Left cardiac atrium (tissue), 4 donors: ENCODE measurements at places on chromosomes 3 and 15.

GRCh38 chr3:133460809-133461208, 61.0 kb downstream of the BFSP2 start:
- no peak for DNase-seq

DNA sequence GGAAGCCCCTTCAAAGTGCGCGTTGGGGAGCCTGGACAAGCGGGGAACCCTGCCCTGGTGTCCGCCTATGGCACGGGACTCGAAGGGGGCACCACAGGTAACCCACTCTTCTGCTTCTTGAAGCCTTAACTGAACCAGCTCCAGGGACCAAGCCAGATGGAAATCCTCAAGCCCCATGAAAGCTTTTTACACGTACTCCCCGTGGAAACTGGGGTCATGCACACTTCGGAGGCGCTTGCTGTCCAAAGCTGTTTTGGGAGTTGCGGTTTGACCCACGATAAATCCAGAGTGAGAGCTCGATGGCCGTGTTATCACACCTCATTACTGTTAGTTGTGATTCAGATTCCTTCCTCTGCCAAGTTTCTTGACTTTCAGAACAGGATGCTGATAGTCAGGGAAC, 47.5 kb downstream of the DNASE1L3 start:
- no peak for DNase-seq

GRCh38 chr3:94314218-94314883, 251.5 kb downstream of the NSUN3 start:
- no peak for DNase-seq

DNA sequence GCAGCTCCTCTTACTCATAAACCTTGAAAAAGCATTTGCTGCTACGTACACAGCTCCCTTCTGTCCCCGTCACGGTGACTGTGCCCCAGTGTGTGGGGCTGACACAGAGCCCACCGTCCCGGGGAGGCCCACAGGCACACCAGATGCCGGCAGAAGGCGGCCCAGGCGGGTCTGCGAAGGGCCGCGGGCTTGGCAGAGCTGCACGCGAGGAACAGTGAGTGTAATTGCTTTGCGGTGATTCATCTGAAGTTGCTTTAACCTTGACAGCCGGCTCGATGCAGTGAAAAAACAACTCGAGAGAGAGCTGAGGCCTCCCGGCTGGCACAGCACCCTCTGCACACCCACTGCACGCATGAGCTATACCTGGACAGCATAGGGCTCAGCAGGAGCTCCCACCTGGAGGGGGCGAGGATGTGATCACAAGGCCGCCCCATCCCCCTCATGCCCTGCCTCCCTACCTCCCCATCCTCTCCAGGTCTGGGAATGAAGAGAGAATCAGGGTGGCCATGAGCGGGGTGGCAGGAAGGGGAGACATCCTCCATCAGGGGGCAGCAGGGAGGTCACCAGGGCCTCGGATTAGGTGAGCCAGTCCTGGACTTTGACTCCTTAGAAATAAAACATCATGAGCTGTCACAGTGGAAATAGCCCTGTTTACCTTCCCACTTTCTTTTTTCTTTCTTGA, 172.7 kb downstream of the MEGF11 start:
- DNase-seq: peak; percentile 39

GRCh38 chr3:187777331-187777941, 32.2 kb upstream of the BCL6 start:
- no peak for DNase-seq

GRCh38 chr3:73409138-73409763, 215.5 kb downstream of the PDZRN3 start:
- no peak for DNase-seq

GRCh38 chr3:26713091-26713490, 90.5 kb downstream of the LRRC3B start:
- no peak for DNase-seq

DNA sequence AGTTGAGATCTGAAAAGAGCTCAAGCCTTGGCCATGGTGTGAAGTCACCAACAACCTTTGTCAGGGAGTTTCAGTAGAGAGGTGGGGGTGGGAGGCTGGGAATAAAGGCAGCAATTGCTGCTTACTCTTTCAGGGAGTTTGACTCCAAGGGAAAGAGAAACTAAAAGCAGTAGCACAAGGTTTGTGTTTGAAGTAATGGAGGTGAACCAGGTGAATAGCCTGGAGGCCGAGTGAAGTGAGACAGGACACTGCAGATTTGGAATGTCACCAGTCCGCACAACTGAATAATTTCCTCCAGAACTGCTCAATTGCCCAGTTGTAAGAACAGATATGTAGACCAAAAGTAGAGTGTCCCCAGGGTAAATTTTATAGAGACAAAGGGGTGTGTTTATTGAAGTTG, 44.1 kb downstream of the CD86 start:
- no peak for DNase-seq

DNA sequence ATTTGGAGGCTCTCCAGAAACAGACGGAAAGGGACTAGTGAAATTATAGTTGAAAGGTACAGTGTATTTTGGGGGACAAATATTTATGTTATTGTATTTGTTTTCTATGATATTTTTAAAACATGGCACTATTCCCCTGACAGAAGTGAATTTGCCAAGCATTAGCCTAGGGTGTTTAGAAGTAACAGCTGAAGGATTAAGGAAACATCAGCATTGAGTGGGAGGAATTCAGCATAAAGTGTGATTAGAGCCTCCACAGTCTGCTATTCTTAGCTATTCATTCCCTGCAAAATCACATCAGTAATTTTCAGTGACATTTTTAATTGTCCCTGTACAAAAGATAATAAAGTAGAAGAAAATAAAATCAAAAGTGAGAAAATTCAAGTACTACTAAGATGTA, 231.4 kb downstream of the ROBO2 start:
- DNase-seq: no peak

- DNase-seq: no peak
Measured at GRCh38 chr3:184291738-184292445, 7.1 kb upstream of the PSMD2 start.

GRCh38 chr3:165395188-165395587, 199.0 kb upstream of the SLITRK3 start:
- no peak for DNase-seq

DNA sequence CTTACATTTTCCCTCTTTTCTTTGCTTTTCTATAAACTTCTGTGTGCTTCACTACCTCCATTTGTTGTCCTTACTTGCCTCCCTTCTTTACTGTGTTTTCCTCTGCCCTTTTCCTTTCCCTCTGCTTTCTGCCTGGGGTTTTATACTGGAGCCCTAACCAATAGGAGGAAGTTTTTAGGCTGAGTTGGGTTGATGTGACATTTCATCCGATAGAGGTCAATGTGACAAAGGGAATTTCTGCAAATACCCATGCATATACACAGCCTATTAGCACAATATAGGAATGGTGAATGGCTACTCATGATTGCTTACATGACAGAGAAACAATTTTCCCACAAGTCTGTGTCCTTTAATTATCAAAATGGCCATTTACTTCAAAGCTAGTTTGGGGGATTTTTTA, 153.0 kb upstream of the ARPP21 start:
- DNase-seq: no peak

GRCh38 chr15:49037546-49037940, 8.7 kb downstream of the SECISBP2L start:
- no peak for DNase-seq

GRCh38 chr15:96242761-96243160, 87.7 kb upstream of the NR2F2 start:
- DNase-seq: no peak

DNA sequence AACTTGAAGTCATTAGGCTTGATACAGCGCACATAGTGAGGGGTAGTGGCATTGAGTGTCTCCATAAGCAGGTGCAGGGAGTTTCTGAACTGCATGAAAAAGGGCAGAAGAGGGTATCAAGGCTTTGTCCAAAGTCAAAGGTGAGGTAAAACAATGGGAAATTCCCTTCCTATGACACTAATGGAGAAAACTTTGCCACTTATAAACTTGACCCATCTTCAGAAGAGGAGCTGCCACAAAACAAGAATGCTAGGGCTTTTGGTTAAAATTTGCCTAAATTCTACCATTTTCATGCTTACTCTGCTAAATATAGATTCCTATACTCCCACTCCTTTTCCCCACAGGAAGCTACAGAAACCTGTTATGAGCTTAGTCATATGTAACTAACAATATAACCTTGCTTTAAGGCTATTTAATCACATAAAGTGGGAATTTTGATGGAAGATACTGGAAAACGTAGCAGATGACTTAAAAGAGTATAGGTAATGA, 87.5 kb upstream of the MYO5C start:
- no peak for DNase-seq

- no peak for DNase-seq
Measured at GRCh38 chr3:106534206-106534605, 665.4 kb upstream of the CBLB start.

GRCh38 chr15:70234256-70234905, 136.7 kb upstream of the TLE3 start:
- DNase-seq: no peak

DNA sequence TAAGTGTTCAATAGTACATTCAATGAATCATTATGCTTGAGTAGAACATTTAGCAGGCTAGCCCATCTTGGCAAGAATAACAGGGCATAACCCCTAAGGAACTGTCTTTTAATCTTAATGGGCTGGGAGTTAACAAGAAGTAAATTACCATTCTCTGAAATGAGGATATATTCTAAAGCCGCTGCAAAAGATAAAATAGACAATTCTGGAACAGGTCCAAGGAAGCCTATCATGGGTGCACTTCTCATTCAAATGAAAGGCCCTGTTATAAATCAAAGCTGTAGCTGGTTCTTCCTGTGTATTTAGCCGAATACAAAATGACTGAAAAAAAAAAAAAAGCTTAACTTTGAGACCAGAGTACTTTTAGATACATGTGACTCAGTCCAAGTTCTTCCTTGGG, 15.6 kb downstream of the MTHFS start:
- DNase-seq: no peak

- DNase-seq: no peak
Measured at GRCh38 chr3:74590620-74591262, 23.7 kb downstream of the CNTN3 start.

- no peak for DNase-seq
Measured at GRCh38 chr3:105387122-105387751, 20.5 kb downstream of the ALCAM start.

GRCh38 chr3:2850701-2851100, 259.5 kb downstream of the IL5RA start:
- no peak for DNase-seq

DNA sequence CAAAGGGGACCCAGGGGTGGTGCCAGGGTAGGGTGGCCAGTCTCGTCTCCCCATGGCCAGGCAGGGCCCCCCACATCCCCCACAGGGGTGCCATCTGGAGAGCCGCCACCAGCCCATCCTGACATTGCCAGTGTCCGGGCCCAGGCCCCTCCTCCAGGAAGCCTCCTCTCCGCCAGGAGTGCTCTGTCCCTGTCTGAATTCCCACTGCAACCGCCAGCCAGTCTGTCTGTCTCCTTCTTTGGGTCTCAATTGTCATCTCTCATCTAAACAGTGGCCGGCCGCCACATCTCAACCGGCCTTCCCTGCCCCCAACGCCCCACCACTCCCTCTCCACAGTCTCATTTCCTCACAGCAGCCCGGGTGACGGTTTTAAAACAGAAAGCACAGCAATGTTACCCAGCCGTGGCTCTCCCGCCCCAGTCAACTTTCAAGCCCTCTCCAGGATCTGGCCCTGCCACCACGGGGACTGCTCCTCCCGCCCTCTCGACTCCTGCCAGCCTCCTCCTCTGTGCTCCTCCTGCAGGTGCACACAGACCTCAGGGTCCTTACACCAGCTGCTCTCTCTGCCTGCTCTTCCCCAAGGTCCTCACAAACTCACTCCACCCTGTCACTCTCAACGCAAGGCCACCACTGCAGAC, 57.0 kb downstream of the IQSEC1 start:
- DNase-seq: peak; percentile 70

DNA sequence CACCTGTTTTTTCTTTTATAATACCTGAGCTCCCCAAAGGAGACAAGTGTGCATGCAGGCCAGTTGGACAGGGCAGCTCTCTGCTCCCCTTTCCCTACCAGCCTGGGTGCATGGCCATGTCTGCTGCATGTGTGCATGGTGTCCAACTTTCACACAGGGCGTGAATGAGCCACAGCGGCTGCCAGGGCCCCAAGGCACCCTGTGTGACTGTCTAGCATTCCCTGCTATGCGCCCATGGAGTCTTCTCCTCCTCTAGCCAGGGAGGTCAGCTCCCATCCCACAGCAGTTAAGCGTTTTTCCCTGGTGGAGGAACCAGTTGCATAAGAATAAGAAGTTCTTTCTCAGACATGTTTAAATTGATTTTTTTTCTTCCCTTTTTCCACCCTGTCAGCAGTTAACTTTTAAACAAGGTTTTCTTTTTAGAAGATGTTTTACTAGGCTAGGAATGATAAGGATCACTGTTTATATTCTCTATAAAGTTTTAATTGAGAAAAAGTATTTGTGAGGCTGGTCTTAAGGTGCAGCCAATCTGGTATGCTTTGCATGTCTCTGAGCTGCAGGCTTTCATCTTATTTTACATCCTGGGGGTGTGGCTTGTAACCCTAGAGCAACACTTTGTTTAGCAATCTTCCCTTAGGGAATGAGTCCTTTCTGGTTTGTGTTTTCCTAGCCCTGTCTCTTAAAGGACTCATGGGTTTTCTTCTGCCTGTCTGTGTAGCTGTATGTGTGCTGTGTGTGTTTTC, 20.5 kb upstream of the OR5H1 start:
- no peak for DNase-seq

- DNase-seq: no peak
Measured at GRCh38 chr3:190336516-190337189, 14.4 kb upstream of the CLDN1 start.

- DNase-seq: no peak
Measured at GRCh38 chr15:69576948-69577351, 124.3 kb downstream of the RPLP1 start.

- no peak for DNase-seq
Measured at GRCh38 chr3:38207254-38208003, 42.1 kb downstream of the OXSR1 start.

DNA sequence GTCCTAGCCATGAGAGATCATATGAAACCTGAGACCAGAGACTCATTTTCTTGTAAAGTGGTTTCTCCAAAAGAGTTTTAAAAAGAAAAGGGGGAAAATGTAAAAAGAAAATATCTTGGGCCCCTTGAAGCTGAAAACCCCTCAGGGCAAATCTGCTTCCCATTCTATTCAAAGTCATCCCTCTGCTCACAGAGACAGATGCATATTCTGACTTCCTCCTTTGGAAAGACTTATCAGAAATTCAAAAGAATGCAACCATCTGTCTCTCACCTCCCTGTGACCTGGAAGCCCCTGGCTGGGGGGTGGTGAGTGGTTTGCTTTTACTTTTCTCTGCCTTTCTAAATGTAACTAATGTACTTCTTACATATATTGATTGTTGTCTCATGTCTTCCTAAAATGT, 1154.8 kb downstream of the NSUN3 start:
- DNase-seq: no peak

DNA sequence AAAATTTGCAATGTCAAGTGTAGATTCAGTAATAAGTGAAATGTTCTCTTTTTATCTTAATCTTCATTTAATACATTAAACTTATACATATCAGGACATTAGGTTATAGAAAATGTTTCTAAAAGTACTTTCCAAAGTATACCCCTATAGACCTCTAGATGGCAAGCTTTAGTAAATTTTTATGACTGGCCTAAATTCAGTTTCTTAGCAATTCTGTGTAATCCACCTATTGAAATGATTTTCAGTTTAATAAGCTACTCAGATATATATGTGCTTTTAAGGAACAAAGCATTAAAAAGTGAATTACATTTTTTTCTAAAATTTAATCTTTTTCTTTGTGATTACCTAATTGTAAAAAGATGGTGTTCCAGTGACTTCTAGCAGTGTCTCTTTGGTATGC, 342.2 kb downstream of the GBE1 start:
- DNase-seq: no peak

- peak; percentile 67 for DNase-seq
Measured at GRCh38 chr15:74044267-74045110, 37.9 kb downstream of the GOLGA6A start.
